ENCODE measurements at places on chromosomes 4 and X.

- no peak for DNase-seq
These were observed 84.4 kb downstream of the PPARGC1A start for GRCh38 chr4:23805450-23805851.

DNA sequence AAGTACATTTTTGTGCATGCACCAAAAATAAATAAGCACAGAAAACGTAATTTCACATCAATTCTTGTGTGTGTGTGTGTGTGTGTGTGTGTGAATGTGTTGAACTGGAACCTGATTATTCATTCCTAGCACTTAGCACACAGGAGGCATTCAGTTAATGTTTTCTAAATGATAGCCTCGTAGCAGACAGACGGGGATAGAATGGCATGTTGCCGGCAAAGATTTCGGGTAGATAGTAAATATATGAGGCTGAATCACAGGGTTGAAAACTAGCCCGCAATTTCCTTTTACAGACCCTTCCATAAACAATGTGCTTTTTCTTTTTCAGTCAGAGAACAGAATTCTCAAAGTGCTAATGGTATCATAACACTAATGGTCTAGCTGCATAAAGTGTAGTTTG is 13.5 kb downstream of the MAOB start:
- DNase-seq, result no peak

- DNase-seq, result no peak
These were observed 101.4 kb downstream of the AFAP1 start for GRCh38 chr4:7838136-7838782.

GRCh38 chr4:77358315-77358928 is 201.4 kb downstream of the CCNG2 start:
- DNase-seq, result peak; percentile 17

DNA sequence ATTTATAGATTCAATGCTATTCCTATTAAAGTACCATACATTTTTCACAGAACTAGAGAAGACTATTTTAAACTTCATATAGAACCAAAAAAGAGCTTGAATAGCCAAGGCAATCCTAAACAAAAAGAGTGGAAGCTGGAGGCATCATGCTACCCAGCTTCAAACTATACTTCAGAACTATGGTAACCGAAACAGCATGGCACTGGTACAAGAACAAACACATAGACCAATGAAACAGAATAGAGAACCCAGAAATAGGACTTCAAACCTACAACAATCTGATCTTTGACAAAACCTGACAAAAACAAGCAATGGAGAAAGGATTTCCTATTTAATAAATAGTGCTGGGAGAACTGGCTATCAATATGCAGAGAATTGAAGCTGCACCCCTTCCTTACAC is 134.2 kb upstream of the PAQR3 start:
- no peak for DNase-seq

DNA sequence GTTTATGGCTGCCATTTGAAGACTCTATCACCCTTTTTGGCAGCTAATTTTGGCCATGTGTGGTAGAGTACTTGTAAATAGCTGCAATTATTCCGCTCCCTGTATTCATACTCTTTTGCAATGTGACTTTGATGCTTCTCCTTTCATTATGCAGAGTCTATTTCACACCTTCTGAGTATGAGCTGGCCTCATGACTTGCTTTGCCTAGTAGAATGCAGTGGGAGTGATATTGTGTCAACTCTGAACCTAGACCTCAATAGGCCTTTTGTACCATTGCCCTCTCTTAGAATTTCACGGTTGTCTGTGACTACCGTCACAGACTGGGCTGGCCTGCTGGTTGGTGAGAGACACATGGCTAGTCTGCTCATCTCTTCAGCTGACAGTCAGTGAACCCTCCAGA is 118.8 kb downstream of the DDIT4L start:
- no peak for DNase-seq

All from NCI-H1048 (cell line).